ENCODE measurements at places on chromosomes 11 and 22. TPM values are rescaled to one million over a fixed set of nuclear protein-coding genes. Genes with fewer than 3 reads are reported as not detected.

GRCh38 chr11:63179432-63180041 lies 35.5 kb upstream of the SLC22A24 start:
- DNase-seq, result no peak

DNA sequence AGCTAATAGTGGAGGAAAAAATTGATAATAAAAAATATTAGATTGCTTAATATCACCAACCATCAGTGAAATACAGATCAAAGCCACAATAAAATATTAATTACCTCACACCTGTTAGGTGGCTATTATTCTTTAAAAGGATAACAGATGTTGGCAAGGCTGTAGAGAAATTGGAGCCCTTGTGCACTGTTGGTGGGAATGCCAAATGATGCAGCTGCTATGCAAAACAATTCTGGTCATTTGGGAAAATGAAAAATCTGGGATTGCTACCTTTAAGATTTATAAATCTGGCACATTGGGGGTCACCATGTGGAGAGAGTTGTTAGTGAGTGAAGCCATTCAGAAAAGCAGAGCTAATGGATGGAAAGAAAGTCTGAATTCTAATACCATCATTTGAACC lies 143.4 kb downstream of the FCHSD2 start:
- no peak for DNase-seq

GRCh38 chr11:117907276-117908108 lies 21.7 kb downstream of the TMPRSS13 start:
- DNase-seq, result peak; percentile 98

DNA sequence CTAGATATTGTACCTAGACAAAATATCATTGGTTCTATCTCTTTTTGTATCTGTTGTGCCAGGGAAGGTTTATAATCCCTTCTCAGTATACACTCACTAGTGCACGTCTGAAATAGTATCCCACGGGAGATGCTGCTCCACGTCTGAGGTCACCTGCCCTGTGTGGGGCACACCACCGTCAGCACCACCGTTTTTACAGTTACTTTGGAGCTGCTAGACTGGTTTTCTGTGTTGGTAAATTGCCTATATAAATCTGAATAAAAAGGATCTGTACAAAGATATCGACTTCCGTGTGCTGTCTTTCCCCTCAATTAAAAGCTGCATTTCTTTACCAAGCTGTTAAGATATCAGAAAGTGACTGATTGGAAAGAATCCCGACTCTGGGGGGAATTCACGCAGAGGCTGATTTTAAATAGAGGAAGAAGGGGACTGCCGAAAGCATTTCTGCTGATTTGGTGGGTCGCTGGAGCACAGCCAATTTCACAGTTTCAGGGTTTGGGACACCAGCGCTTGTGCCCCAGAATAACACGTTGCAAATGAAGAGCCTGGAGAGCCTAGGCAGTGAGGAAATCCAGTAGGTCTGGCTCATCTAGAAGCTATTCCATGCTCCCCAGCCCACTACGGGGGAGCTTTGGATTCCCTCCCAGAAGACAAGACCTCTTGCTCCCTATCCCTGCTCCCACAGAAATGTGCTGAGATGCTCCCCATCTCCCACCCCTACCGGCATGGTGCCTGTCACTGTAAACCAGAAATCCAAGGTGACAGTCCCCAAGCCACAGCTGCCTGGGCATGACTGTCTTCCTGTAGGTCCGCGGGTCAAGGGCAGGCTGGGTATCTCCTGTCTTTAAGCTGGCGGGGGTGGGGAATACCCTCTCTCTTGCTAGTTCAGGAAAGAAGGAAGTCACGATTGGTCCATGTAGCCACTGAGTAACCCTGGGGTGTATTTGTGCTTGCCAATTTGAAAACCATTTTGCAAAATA lies 12.7 kb upstream of the MYO18B start:
- peak; percentile 40 for DNase-seq

- no peak for DNase-seq
These were observed 16.1 kb downstream of the IGF2 start for GRCh38 chr11:2122907-2123627.

GRCh38 chr11:116207421-116208141 lies 565.2 kb downstream of the BUD13 start:
- no peak for DNase-seq

DNA sequence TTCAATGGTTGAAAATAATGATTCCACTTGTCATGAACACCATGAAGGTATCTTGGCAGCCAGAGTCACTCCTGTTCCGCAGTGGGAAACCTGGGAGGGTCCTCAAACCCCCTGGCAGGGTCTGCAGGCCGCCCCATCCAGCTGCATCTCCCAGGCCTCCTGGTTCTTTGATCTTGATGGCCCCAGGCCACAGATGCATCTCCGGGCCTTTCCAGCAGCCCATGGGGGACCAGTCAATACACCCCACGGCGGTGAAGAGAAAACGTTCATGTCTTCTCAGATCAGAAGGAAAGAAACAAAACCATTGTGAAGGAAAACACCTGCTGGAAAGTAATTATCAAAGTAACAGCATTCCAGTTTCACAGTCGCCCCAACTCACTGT lies 1.8 kb upstream of the TTLL8 start:
- DNase-seq, result no peak

DNA sequence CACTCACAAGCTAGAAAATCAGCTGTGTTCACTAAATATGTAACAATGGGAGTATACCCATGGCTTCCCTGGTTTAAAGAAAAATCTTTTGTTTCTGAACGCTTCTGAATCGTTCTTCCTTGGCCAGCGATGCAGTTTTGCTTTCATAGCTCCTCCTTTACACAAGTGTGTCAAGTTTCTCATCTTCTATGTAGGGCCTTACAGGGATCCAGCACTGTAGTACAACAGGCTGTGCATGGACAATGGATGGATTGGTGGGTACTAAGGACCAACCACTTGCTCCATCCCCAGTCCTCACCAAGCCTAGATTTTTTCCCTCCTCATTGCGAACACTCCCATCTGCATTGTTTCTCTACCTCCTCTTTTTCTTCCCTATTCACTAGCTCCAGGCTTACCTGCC lies 24.3 kb upstream of the POU2AF2 start:
- DNase-seq, result no peak

GRCh38 chr22:46115388-46115678 lies 35.0 kb upstream of the PPARA start:
- no peak for DNase-seq

SMTN gene
- 17.5 TPM for total RNA-seq

OR8A1 gene
- 0.35 TPM for total RNA-seq

SOX10 gene
- 10.3 TPM for total RNA-seq

PKDREJ gene
- total RNA-seq, result 0.04 TPM

RIMBP3C gene
- 0.53 TPM for total RNA-seq

All from endodermal cell (in vitro differentiated cells).